Pulmonary artery endothelial cell (primary cell): ENCODE measurements at places on chromosomes 11 and 22. TPM values are rescaled to one million over a fixed set of nuclear protein-coding genes. Genes with fewer than 3 reads are reported as not detected.

Gene TAGLN
- total RNA-seq: 41.3 and 92.3 TPM in 2 replicates

Gene TYR
- total RNA-seq: not detected in 2 replicates

Gene ZNF215
- 4.6 and 5.9 TPM in 2 replicates for total RNA-seq

Gene C22orf31
- not detected in 2 replicates for total RNA-seq

Gene TRIM49
- total RNA-seq: not detected in 2 replicates

Gene CD248
- total RNA-seq: 0.04 TPM in 1 of 2 replicates, not detected in the other

Gene VPREB1
- total RNA-seq: not detected in 2 replicates

Gene IGSF22
- not detected in 2 replicates for total RNA-seq

Gene TIGD3
- total RNA-seq: 0.32 and 0.33 TPM in 2 replicates

Gene PRG3
- not detected in 2 replicates for total RNA-seq

Gene CCDC87
- 0.20 and 0.21 TPM in 2 replicates for total RNA-seq

Gene DDX17
- total RNA-seq: 392 and 663 TPM in 2 replicates

Gene SCGB1D2
- total RNA-seq: not detected in 2 replicates

Gene KDELR3
- total RNA-seq: 29.3 and 41.7 TPM in 2 replicates

Gene CTSD
- total RNA-seq: 73.0 and 80.3 TPM in 2 replicates

Gene PNPLA3
- total RNA-seq: 2.4 and 2.8 TPM in 2 replicates

Gene DEPDC7
- 0.13 and 0.35 TPM in 2 replicates for total RNA-seq

Gene XRCC6
- 454 and 528 TPM in 2 replicates for total RNA-seq

Gene CABP4
- 0.04 and 0.33 TPM in 2 replicates for total RNA-seq

Gene OPCML
- not detected in 2 replicates for total RNA-seq

Gene NDUFS3
- total RNA-seq: 83.4 and 92.4 TPM in 2 replicates

Gene POLD3
- total RNA-seq: 11.7 and 16.6 TPM in 2 replicates

Gene PLCB3
- total RNA-seq: 66.6 and 84.5 TPM in 2 replicates

Gene MUC2
- not detected in 2 replicates for total RNA-seq

Gene TMPRSS13
- total RNA-seq: not detected in 2 replicates

Gene TUBA8
- total RNA-seq: 7.3 and 12.9 TPM in 2 replicates

Gene RAB3IL1
- 0.92 and 1.9 TPM in 2 replicates for total RNA-seq

Gene HEPHL1
- total RNA-seq: not detected in 2 replicates
